ENCODE measurements at places on chromosomes 13 and 19.

GRCh38 chr19:48969276-48970138, 4.4 kb downstream of the FTL start:
- DNase-seq = no peak

DNA sequence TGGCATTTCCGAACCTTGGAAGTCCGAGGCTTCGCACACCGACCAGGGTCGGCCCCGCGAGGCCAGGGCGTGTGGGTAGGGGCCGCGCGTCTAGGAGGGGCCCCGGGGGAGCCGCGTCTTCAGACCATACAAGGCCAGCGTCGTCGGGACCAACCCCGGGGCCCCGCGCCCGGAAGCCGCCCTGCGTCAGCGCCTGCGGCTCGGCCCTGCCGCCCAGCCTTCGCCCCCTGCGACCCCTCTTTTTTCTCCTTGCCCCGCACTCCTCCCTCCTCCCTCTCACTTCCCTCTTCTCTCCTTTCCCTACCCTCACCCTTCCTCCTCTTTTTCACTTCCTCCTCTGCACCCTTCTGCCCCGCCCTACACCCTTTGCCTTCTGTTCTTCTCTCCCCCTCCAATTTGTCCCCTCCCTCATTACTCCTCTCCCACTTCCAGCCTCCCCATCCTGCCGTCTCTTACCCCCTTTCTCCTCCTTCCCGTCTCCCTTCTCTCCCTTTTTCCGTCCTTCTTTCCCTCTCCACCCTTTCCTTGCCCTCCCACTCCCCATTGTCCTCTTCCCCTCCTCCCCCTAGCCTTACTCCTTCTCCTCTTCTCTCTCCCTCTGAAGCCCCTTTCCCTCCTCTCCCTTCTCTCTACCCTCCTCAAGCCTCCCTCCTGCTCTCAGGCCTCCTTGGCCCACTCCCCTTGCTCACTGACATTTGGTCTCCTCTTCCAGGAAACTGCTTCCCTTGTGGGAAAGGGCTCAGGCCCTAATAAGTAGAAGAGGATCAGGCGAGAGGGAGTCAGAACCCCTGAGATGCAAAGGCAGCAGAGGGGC, 2.2 kb upstream of the PLEKHG2 start:
- no peak for DNase-seq

DNA sequence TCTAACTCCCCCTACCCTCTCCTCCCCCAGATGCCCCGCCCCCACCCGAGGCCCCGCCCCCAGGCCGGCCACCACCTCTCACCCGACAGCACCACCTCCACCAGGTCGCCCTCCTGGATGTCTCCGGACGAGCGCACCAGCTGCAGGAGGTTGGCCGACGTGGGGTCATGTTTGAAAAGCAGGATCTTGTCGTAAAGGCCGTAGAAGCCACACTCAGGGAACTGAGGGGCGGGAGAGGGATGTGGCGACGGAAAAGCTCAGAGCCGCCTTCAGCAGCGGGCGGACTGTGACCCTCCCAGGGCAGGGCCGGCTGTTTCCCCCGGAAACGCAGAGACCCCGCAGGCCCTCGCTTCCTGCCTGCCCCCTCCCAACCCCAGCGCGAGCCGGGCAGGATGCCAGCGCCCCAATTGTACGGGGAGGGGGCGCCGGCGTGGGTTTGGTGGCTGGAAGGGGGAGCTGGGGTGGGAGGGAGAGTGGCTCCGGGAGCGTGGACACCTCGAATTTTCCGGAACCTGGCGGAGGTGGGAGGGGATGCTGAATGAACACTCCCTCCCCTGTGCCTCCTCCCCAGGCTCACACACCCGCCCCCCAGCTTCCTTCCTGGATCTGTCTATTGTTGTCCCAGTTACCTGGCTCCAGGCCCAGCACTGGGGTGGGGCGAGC, 3.0 kb downstream of the PRKD2 start:
- DNase-seq = no peak

DNA sequence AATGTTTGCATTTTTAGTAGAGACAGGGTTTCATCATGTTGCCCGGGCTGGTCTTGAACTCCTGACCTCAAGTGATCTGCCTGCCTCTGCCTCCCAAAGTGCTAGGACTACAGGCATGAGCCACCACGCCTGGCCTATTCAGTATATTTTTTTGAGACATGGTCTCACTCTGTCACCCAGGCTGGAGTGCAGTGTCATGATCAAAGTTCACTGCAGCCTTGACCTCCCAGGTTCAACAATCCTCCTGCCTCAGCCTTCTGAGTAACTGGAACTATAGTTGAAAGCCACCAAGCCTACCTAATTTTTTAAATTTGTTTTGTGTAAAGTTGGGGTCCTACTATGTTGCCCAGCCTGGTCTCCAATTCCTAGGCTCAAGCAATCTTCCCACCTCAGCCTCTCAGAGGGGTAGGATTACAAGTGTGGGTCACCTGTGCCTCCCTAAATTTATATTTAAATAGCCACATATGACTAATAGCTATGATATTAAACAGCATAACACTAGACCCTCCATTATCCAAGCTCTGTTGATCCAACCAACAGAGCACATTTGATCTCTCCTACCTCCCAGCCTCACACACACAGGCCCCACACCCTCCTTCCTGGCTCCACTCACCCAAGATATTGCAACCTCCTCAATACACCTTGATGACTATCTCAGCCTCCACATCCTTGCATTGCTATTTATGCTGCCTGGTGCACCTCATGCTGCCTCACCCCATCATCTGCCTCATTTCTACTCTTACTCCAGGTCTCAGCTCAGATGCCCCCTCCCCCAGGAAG, 2.1 kb upstream of the CEACAM19 start:
- DNase-seq = no peak

DNA sequence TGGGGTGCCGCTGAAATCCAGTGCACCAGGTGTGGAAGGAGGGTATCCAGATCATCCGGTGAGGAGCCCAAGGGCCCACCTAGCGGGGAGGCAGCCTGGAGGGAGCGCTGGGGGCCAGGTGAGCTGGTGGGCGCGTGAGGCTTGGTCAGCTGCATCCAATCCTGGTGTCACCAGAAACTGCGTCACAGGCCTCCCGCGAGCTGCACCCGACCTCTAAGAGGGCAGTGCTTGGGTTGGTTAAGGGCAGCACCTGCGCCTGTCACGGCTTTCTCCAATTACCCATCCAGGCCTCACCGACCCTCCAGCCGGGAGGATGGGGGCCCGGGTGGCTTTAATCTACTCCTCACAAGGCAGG, 284 bp downstream of the RNF17 start:
- no peak for DNase-seq

Data from AG04449 (cell line).